ENCODE measurements at places on chromosomes 16 and 17.

- DNase-seq = no peak
Observed at GRCh38 chr17:47224966-47225365, 15.8 kb downstream of the MYL4 start.

DNA sequence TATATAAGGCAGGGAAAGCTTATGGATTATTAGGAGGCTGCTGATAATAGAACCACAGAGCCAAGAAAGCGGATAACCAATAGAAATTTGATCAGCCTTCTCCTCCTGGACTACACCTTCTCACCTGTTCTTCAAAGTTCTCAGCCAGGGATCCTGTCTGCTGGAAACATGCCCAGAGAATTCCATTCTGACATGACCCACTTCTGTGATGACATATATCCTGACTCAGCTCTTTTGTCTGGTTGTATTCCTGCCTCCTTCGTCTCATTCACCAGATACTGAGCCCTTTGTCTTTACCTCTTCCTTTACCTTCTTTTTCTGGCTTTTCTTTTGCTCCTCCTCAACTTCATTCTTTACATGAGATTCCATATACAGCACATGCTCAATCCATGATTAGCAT lies 576.1 kb downstream of the CDH11 start:
- DNase-seq = no peak

DNA sequence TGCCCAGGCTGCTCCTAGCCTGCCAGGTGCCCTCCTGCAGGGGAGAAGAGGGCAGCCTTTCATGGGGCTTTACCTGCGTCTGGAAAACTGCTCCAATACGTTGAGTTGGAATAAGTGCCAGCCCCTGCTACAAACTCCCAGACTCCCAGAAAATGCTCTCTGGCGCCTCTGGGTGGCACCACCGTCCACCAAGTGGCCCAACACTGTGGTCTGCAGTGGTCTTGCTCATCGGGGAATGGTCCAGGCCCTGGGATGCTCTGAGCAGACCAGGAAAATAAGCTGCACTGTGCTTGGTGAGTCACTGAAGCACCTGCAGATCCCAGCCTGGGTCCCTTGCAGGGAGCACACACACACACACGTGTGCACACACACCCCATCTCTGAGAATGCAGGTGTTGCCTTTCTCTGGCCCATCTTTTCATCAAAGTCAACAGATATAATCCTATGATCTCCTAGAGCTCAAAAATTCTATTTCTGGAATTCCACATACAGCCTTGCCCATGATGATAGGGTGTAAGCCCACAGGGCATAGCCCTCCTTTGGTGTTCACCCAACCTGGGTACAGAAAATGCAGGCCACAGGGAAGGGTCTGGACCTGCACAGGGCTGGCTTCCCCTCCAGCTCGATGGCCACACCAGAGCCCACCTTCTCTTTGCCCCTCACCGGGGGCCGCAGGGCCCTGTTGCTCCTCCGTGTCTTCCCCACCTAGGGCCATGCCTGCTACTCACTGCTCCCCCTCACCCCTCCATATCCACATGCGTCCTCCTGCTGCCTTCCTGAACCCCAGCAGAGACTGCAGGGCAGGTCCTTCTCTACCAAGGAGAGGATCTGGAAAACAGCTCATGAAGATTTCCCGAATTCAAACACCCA lies 20.5 kb downstream of the CDIP1 start:
- DNase-seq = no peak

DNA sequence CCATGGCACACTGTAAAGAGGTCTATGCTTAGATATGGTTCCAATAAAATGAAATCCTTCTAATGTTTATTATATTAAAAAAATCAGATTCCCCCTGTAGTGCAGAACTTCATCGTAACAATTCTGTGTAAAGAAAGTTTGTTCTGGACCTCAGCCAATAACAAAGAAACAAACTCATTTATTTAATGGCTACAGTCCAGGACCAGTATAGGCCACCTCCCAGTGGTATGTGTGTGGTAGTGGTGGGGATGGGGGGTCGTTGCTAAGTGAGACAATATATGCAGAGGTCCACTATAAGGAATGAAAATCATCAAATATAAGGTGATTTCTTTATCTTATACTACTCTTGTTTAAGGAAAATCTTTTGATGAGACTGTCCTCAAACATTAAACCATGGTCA lies 136.4 kb downstream of the CDK5R1 start:
- no peak for DNase-seq

GRCh38 chr17:73058022-73058421 lies 34.5 kb downstream of the SLC39A11 start:
- no peak for DNase-seq

DNA sequence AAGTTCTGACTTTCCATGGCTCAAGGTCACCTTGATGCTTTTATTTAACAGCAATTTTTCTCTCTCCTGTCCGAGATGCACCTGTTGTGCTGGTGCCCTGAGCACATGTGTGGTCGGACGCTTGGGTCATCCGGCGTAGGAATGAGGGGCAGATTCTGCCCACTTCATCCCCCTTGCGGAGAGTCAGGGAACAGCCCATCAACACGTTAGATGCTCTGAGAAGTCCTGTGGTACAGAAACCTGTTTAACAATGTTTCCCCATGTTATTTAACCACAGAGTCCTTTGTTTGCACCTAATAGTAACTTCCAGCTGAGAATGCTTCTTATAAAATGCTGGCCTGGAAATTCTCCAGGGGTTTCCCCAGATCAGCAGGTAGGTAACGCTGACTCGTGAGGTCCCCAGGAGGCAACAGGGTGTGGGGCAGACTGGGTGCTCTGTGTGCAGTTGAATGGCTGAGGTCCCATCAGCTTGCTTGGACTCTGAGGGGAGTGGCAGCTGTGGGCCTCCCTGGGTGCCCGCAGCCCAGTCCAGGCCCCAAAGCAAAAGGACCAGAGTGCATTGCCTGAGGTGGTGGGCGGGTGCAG lies 17.8 kb downstream of the DOC2B start:
- no peak for DNase-seq

- DNase-seq = no peak
Observed at GRCh38 chr16:12067714-12068401, 91.3 kb downstream of the SNX29 start.

DNA sequence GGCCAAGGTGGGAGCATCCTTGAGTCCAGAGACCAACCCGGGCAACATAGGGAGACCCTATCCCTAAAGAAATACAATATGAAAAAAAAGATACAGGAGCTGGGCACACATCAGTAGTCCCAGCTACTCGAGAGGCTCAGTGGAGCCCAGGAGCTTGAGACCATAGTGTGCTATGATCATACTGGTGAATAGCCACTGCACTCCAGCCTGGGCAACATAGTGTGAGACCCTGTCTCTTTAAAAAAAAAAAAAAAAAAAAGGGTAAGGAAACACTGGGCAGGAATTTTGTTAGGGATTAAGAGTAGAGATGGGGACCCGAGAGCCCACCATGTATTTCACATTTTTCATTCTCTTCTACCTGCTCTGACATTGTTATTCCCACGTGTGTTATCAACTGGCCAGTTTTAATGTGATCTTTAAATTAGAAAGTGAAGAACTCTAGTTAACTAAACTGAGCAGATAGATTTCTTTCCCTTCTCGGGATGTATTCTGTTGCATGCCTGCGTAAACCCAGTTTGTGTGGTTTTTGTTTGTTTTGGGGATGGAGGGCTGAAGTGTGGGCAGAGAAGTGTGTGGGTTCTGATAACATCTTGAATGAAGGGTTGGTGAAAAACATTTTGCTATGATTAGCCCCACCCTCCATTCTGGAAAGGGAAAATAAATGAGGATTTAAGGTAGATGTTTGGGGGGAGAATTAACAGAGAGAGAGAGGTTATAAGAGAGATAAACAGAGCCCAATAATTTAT lies 17.2 kb upstream of the SNTB2 start:
- DNase-seq = no peak

DNA sequence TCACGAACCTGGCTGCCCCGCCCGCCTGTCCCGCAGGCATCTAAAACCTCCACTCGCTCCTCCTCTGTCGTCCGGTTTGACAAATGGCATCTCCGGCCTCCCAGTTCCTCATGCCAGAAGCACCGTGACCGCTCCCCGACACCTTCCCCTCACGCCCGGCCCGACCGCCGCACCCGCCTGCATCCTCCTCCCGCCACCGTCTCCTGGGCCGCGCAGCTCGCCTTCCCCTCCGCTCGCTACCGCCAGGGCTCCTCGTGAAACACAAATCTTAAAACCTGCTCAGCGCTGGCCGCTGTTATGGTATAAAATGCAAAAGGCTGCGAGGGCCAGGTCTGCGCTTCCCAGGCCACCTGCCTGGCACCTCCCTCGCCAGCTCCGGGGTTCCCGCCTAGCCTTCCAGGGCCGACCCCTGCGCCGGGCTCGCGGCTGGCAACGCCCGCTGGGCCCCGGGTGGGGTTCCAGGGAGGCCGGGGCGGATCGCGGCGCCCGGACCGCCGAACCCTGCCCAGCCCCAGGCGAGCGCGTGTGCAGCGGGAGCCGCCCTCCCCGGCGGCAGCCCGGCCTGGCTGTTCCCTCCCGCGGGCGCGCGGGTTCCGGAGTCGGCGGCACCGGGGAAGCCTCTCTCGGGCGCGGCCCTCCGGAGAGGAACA lies 488 bp downstream of the SPSB3 start:
- peak; percentile 28 for DNase-seq

DNA sequence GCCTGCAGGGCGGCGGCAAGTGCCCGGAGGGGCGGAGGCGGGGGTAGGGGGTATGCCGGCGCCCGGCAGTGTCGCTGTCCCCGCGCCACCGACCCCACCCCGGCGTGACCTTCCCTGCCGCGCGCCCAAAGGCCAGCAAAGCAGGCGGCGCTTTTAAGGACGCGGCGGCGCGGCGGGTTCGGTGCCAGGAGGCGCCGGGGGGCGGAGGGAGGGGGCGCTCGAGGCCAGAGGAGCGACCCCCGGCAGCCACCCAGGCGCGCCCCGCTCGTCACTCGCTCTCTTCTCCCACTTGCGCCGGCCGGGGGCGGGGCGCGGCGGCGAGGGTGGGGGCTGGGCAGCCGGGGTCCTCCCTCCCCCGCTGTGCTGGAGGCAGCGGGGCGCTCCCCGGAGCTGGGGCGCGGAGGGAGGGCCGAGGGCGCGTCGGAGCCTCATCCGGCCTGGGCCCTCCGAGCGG lies 8.6 kb upstream of the BAHCC1 start:
- no peak for DNase-seq

DNA sequence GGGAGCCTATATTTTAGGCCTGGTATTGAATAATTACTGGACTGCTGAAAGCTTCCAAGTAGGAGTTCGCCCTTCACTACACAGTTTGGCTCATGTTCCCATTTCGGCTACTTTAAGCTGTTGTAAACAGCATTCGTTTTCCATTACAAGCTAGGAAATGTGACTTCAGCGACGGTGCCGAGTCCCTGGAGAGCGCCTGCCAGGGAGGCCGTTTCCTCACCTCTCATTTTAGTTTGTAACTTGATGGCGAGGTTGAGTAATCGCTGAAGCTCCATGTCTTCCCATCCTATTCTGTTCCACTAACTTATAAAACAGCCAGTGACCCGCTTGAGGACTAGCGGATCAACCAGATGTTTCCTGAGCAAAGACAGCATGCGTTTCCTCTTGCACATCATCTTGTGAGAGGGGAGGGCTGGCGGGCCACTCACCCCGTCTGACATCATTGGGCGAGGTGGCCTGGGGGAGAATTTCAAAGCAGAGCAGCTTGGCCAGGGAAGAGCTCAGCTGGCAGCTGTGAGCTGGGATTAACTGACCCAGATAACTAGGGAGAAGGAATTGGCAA lies 32.9 kb downstream of the PCTP start:
- DNase-seq = no peak

DNA sequence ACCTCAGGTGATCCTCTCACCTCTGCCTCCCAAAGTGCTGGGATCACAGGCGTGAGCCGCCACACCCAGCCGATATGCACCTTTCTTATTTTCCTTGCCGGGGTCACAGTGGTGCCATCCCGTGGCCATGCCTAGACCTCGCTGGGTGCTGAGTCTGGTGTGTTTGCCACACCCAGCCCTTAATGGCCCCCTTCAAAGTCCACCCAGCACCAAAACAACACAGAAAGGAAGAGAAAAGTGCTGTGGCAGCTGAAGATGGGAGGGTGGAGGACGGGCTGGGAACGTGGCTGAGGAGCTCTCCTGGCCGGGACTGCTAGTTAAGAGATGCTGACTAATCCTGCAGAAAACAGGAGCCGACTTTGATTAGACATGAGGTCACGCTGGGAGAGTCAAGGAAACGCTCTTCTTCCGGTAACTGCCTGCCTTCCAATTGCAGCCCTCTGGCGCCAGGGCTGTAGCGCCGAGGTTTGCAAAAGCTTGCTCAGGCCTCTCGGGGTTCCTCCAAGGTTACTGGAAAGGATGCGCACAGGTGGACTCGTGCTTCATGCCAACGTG lies 10.9 kb downstream of the SLC43A2 start:
- DNase-seq = no peak

DNA sequence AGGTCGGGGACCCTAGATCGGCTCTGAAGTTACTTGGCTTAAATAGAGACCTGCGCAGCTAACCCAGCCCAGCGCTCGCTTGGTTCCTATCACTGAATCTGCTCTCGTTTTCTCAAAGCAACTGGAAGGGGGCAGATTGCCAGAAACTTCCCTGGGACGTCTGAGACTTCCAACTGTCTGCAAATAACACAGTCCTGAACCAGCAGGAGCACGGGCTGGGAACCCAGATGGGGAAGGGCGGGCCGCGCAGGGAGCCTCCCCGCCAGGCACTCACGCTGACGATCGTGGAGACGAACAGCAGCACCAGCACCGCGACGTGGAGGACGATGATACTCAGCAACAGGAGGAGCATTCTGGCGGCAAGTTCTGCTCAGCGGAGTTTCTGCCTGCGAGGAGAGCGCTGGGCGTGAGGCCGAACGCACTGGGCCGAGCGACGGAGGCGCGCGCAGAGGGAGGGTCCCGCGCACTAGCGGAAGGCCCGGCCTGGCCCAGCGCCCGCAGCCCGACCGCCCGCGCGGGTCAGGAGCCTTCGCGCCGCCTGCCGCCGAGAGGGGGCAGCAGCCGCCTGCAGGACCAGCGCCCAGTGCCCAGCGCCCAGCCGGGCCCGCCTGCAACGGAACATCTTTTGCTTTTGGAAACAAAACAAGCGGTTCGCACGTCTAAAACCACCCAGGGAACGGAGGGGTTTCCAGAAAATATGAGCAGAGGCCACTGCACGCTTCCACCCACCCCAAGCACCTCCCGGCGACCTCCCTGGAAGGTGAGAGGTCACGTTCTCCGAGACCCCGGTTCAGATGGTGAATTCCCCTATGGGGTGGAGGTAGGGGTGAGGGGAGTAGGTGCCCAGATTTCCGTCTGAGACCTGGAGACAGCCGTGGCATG lies 4.5 kb downstream of the PMP22 start:
- DNase-seq = peak; percentile 51

GRCh38 chr17:6047966-6048365 lies 22.2 kb upstream of the WSCD1 start:
- no peak for DNase-seq

DNA sequence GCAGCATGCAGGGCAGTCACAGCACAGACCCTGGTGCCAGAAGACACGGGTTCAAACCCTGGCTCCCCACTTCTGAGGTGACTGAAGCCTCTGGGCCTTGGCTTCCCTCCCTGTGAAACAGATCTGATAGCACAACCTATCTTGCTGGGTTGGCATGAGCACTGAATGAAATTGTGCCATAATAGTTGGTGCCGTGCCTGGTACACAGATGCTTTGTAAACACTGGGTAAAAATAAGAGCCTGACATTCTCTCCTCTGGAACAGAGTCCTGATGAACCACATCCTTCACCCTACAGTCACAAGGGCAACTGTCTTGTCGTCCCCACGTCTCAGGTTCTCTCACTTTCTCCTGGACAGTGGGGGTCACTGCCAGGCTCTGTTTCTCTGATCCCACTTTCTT lies 35.7 kb downstream of the NOS2 start:
- DNase-seq = no peak

Data from stimulated activated CD8-positive, alpha-beta memory T cell treated with anti-CD3 and anti-CD28 coated beads, Interleukin-2, amount 100 ng/mL, for 48 hours (primary cell).